ENCODE measurements at places on chromosomes 3 and 15.

GRCh38 chr3:177199206-177199760 is 2.0 kb upstream of the TBL1XR1 start:
- DNase-seq: no peak

GRCh38 chr15:62390791-62391640 is 225.9 kb upstream of the C2CD4B start:
- DNase-seq: peak; percentile 70

- no peak for DNase-seq
These were observed 43.2 kb upstream of the TNFAIP8L3 start for GRCh38 chr15:51137880-51138430.

GRCh38 chr3:29420106-29420505 is 139.2 kb downstream of the RBMS3 start:
- DNase-seq: peak; percentile 50

GRCh38 chr3:51619983-51620382 is 51.1 kb upstream of the TEX264 start:
- DNase-seq: no peak

DNA sequence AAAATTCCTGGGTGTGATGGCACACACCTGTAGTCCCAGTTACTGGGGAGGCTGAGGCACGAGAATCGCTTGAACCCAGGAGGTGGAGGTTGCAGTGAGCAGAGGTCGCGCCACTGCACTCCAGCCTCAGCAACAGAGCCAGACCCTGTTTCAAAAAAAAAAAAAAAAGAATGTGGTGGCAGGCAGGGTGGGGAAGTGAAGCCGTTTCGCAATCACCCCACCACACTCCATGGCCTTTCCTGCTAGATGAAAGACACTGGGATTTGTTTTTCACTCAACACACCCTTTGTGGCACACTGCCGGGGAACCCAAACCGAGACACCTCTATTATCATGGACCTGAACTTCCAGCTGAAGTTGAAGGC is 172.4 kb upstream of the IQSEC1 start:
- no peak for DNase-seq

DNA sequence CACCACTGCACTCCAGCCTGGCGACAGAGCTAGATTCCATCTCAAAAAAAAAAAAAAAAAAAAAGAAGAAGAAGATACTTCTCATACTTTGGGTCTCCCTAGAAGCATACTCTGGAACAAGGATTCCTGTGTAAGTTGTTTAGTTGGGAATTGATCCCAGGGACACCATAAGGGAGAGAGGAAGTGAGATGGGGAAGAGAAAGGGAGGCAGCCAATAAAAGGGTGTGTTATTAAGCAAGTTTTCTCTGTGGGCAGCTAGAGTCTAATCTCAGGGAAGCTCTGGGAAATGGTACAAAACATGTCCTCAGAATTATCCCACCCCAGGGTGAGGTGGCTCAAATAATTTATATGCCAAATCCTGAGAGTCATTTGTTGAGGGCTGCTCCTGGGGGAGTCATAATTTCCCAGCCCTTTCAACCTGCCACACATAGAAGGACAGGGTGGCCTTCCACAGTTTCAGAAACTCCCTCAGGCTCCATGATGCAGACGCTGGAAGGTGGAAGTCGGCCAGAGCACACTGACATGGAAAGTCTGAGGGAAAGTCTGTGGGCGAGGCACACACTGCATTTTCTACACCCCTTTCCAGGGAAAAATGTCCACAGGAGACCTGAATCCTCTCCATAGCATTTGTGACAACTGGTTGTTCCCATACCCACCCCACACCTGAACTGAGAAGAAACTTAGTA is 86.4 kb upstream of the SLC4A7 start:
- DNase-seq: peak; percentile 70

GRCh38 chr15:101469520-101470288 is 19.8 kb downstream of the PCSK6 start:
- no peak for DNase-seq

- DNase-seq: no peak
These were observed 32.7 kb upstream of the ZFAND6 start for GRCh38 chr15:80026754-80027153.

GRCh38 chr15:88745696-88746095 is 57.5 kb upstream of the ACAN start:
- peak; percentile 63 for DNase-seq

DNA sequence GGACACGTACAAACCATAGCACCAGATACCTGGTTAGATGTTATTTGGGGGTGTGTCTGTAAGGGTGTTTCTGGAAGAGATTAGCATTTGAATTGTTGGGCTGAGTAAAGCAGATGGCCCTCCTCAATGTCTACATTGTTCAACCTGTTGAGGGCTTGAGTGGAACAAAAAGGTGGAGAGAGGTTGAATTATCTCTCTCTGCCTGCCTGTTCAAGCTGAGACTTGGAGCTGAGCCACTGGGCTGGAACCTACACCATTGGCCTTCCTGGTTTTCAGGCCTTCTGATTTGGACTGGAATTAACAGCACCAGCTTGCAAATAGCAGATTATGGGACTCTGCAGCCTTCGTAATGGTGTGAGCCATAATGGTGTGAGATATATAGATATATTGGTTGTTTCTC is 71.3 kb upstream of the CORO2B start:
- DNase-seq: no peak

DNA sequence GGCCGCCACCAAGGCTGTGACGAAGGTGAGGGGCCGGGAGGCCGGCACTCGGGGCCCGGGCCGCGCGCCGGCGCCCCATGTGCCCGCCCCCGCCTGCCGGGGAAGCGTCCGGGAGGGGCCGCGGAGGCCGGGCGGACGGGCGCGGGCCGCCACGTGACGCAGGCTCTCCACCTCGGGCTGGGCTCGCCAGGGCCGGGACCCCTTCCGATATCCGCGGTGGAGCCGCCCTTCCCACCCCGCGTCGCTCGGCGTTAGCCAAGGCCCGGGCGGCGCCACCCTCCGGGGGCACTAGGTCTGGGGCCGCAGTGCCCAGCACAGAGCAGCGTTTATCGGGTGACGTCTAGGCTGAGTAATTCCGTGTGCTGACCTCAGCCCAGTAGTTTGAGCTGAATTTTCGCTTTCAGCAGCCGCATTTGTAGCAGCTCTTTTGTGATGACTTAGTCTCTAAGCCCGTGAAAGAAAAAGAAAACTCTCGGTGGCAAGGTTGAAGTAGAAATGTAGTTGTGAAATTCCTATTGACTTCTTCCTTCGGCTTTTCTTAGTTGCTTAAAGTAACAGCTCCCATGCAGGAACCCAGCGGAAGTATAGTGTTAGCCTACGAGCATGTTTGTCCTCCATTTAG is 885 bp downstream of the CDV3 start:
- DNase-seq: peak; percentile 89

DNA sequence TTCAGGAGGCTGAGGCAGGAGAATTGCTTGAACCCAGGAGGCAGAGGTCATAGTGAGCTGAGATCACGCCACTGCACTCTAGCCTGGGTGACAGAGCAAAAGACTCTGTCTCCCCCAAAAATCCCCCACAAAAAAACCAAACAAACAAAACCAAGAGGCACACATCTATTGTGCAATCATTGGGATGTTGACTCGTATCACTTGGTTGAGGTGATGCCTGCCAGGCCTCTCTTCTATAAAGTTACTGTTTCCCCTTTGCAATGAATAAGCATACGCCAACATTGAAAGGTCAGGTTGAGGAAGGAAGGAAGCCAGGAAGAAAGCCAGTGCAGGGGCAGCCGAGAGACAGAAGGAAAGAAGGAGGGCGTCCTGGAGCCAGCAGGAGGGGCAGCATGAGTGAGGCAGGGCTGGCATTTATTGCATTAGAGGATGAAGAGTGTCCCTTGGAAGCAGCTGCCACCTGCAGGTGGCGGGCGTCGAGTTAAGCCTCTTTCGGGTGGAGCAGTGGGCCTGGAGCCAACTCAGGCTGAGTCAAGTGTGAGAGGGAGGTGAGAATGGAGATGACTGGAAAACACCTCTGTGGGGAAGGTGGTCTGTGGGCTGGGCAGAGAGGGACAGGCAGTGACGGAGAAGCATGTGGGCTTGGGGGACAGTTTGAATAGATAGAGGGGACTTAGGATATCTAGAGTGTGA is 8.3 kb upstream of the CSPG4 start:
- peak; percentile 45 for DNase-seq

DNA sequence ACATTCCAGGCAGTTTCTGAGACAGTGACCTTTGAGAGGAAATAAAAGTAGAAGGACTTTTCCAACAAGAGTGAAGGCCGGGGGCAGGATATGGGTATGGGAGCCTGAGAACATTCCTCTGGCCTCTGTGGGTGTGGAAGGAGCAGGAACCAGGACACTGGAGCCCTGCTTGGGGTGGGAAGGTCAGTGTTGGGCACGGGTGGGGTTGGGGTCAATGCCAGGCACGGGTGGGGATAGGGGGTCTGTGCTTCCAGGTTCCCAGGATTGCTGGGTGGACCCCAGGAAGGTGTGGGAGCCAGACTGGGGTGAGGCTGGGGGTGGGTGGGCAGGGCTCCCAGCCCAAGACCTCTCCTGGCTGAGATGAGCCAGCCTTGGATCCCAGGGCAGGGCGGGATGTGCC is 163.5 kb downstream of the NSMCE3 start:
- no peak for DNase-seq

DNA sequence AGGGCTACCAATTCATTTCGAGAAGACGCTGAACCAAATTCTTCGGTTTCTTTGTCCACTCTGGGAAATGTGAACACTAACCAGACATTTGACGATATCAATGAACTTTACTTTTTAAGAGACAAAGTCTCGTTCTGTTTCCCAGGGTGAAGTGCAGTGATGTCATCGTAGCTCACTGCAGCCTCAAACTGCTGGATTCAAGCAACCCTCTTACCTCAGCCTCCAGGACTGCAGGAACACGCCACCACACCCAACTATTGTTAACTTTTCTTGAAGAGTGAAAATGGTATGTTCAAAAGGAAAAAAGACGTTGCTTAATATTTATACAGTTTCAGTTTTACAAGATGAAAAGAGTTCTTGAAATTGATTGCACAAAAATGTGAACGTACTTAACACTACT is 30.6 kb downstream of the MB21D2 start:
- no peak for DNase-seq

- no peak for DNase-seq
These were observed 36.1 kb downstream of the TYRO3 start for GRCh38 chr15:41594801-41595746.

DNA sequence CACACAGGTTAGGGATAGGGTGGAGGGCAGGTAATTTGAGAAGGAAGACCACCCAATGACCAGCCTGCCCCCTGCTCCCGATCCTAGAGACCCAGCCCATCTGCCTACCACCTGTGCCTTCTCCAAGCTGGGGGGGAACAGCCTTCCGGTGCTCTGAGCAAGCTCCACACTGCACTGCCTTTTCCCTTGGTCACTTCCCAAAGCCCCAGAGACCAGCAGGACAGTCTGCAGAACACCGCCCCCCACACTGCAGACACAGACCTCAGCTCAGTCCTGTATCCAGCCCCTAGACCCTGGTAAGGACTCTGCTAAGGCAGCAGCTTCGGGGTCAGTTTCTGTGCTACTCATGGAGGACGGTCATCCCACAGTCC is 156.9 kb downstream of the MEGF11 start:
- no peak for DNase-seq

DNA sequence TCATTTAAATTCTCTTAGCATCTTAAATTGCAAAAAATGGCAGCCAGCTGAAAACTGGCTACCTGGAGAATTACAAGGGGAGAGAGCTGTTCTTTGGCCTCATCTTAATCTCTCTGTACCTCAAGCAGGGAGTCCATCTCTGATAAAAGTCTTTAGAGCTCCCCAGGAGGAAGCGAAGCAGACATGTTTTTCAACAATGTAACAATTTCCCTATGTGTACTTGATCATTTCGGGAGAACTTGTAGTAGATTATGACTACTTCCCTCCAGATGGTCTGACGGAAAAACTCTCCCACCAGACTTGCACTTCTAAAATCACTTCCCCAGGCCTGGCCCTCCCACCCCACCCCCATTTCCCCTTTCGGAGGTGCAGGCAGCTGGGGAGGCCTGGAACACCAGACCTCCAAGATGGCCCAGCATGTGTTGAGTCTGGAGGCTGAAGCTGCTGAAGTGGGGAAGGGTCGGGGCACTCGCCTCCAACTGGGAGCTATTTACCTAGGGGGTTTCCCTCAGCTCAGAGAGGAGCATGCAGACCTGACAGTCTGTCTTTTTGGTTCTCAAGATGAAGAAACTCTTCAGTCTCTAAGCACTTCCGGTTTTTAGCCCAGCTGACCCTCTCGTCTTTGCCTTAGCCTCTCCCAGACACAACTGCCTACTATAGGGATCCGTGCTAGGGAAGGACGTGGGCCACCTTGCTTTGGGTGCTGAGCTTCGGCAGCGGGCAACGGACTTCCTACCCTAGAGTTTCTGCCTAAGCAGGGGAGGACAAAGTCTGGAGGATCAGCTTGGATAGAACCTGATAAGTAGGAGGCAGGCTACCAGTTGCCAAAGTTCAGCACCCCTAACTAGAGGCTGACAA is 164.0 kb upstream of the TBL1XR1 start:
- no peak for DNase-seq
